Activated T-cell treated with anti-CD3 and anti-CD28 coated beads for 1 hour (primary cell): ENCODE measurements at places on chromosomes 1 and 21.

DNA sequence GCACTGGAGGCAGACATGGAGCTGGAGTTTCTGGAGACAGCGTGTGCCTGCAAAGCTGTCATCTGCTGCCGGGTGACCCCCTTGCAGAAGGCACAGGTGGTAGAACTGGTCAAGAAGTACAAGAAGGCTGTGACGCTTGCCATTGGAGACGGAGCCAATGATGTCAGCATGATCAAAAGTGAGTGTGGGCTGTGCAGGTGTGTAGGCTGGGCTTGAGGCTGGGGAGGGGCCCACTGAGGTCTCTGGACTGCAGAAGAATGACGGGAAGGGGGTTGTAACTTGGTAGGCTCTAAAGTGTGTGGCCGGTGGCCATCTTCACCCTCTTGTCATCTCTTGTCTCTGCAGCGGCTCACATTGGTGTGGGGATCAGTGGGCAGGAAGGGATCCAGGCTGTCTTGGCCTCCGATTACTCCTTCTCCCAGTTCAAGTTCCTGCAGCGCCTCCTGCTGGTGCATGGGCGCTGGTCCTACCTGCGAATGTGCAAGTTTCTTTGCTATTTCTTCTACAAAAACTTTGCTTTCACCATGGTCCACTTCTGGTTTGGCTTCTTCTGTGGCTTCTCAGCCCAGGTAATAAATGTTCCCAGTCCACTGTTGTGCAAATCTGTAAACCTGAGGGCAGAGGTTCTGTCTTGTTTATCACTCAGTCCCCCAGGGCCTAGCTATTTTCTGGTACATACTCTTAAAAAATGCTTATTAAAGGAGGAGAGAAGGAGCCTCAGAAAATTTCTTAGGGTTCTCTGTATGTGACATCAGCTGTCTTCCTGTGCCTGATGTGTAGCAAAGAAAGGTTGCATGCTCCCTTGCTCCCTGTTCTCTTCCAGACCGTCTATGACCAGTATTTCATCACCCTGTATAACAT is 19.9 kb downstream of the ATP8B2 start:
- DNase-seq, result peak; percentile 81

DNA sequence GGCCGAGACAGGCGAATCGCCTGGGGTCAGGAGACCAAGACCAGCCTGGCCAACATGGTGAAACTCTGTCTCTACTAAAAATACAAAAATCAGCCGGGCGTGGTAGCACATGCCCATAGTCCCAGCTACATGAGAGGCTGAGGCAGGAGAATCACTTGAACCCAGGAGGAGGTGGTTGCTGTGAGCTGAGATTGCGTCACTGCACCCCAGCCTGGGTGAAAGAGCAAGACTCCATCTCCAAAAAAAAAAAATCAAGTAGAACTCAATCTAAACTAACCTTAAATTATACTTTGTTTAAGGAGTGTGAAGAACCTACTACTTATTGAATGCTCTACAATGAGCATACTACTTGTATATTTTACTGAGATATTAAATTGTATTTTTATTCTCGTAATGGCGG is 30.5 kb upstream of the RNF186 start:
- DNase-seq, result no peak

GRCh38 chr1:68111519-68112436 is 61.4 kb upstream of the DIRAS3 start:
- no peak for DNase-seq

DNA sequence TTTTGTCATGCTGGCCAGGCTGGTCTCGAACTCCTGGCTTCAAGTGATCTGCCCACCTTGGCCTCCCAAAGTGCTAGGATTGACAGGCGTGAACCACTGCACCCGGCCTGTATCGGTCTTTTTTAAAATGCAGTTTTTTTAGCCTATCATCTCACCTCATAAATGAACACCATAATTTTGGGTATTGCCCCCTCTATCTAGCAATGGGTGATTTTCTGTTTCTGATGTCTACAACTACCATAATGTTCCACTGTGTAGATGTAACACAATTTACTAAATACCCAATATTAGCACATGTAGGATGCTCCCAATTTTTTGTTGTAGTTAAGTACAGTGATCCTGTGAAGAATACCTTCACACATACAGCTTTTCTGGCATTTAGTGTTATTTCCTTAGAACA is 2.0 kb upstream of the CAMTA1 start:
- no peak for DNase-seq

- no peak for DNase-seq
These were observed 35.1 kb upstream of the IFFO2 start for GRCh38 chr1:18991585-18991984.

DNA sequence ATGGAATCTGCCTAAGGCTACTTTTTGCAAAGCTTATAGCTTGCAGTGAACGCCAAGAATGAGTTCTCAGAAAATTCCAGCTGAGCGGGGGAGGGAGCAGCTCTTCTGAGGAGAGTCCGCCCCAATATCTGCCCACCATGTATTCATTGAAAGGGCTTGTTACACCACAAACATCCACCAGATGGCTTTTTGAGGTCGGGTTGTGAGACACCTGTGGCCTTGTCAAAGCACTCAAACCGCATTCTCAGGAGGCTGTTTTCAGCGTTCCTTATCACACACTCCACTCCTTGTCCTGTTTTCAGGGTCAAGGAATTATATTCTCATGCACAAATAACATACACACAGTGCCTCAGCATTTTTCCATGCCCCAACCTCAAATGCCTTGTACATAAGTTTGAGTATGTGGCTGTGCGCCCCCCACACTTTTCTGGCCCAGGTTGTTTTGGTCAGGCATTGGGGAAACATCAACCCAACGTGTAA is 3.9 kb upstream of the C4BPB start:
- DNase-seq, result peak; percentile 24

- DNase-seq, result no peak
These were observed 17.1 kb downstream of the TP73 start for GRCh38 chr1:3669421-3669821.

GRCh38 chr1:154956544-154956941 is 644 bp upstream of the PBXIP1 start:
- no peak for DNase-seq

DNA sequence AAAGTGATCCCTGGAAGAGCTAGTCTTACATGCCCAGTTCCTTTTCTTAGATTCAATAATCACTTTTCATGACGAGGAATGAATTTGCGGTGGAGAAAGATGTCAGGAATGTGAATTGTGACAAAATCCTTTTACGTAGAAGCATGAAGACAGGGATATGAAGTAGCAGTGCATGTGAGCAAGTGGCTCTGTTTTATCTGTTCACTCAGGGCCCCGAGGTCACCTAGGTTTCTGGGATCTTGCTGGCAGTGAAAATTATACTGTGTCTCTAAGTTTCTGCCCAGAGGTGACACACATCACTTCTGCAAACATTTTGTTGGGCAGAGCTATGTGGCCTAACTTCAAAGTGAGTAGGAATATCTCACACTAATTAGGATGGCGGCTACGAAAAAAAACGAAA is 79.3 kb downstream of the USP25 start:
- no peak for DNase-seq

DNA sequence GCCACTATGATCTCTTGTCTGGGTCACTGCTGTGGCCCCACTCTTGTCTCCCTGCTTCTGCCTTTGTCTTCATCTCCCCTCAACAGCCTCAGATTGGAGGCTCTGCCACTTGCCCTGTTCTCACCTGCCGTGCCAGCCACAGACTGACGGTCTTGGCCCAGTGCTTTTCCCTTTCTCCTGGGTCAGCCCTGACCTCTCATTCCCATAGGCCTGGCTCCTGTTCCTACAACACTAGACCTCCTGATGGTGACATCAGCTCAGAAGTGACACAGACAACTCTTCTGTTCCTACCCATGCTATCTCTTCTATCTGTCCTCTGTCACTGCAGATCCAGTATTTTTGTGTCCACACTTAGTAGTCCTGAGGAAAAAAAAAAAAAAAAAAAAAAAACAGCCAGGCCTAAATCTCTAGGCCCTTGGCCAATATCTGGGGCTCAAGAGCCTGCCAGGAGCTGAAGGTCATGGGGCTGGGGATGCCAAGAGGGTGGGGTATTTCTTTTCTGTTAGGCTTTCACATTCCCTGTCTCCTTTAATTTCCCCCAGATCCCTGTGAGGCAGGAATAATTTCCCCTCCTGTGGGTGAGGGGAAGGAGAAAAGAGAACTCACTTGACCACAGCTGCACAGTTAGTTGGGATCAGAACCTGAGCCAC is 42.0 kb upstream of the FOXO6 start:
- no peak for DNase-seq

GRCh38 chr21:46509741-46510502 is 51.2 kb downstream of the DIP2A start:
- no peak for DNase-seq

GRCh38 chr21:27371115-27371974 is 404.5 kb upstream of the ADAMTS5 start:
- DNase-seq, result no peak

DNA sequence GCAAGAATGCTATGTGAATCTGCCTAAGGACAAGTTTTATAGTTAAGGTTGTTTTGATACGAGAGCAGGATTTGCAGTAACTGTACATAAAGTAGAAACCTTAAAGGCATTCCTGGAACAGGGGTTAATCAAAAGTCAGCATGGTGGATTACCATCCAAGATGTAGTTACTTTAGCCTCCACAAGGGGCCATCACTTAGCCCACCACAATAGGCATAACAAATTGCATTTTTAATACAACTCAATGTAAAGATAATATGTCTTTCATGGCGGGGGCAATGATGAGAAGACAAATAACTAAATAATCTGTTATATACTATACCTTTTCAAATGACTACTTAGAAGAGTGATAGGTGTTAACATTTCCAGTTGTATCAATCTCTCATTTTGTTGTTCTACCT is 611.2 kb upstream of the ADGRL4 start:
- DNase-seq, result no peak

GRCh38 chr21:45078877-45079281 is 4.5 kb downstream of the ADARB1 start:
- DNase-seq, result peak; percentile 48

DNA sequence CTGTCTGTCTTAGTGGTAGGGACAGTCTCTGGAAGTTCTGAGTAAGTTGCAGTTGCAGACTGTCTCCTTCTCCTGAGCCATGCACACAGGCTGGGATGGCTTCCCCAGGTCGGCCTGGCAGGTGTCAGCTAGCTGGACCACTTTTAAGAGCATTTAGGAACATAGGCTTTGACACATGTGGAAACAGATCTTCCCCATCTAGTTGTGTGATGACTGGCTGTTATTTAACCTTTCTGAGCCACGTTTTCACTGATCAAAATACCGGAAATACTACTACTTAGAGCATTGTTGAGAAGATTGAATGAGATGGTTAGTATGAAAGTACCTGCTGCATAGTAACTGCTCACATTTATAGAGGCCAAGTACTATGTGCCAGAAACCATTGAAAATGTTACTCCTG is 6.2 kb upstream of the MAPKAPK2 start:
- DNase-seq, result no peak

GRCh38 chr1:91872559-91873081 is 13.3 kb downstream of the TGFBR3 start:
- DNase-seq, result no peak

- no peak for DNase-seq
These were observed 63.6 kb downstream of the GADD45A start for GRCh38 chr1:67748630-67749029.

GRCh38 chr1:155961937-155962336 is 16.4 kb downstream of the ARHGEF2 start:
- DNase-seq, result no peak

DNA sequence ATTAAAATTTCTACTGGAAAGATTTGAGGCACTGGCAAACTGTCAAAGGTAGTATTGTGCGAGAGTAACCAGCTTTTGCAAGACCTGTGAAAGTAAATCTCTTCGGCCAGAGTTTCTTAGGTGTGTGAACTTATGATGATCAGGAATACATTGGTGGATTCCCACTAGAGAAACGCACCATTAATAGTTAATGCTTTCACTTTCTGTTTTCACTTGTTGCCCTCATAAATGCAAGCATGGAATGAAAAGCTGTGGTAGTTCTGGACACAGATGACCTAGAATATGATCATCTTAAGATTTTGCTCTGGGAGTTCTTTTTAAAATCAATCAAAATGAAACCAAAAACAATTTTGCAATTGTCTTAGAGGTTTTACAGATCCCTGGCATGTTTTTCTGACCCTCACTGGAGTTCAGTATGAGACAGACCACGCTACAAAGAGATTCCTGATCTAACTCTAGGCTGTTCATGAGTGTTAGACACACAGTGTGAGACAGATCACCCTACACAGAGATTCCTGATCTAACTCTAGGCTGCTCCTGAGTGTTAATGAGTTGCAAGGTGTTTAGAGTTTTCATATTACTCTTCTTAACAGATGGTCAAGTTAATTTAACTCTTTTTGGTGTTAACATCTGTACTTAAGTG is 98.8 kb downstream of the SDCCAG8 start:
- no peak for DNase-seq

GRCh38 chr1:38138498-38139233 is 92.1 kb upstream of the POU3F1 start:
- DNase-seq, result no peak

DNA sequence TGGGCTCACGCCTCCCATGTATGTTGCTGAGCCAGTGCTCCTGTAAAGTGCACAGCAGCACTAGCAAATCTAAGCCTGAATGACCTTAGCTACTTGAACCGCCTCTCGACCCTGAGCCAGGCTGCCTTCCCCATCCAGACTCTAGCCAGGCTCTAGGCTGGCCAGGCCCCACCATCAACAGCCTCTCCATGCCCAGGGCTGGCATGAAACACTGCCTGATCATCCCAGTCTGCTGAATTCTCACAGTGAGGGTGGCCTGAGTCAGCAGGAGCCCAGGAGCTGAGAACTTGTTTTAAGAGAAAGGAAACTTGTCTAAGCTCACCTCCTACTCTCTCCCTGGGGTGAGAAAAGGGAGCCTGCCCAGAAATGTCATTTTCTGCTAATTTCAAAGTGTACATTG is 733.3 kb downstream of the PTPRU start:
- DNase-seq, result no peak

DNA sequence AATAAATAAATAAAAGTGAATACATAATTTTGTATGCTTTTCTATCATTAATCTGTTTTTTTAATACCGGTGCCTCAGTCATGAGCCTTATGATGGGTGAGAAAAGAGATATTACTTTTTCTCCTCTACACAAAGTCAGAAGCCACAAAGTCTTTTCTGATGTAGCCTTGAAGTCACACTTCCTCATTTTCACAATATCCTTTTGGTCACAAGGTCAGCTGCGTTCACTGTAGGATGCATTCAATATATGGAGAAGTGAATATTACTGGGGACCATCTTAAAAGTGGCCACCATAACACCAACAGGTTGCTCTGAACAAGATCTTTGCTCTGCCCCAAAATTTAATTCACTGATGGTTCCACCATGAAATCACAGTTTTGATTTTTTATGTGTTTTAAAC is 83.3 kb upstream of the TNR start:
- no peak for DNase-seq
